IMR-90 (cell line): ENCODE measurements at places on chromosomes 12 and 14. TPM values are rescaled to one million over a fixed set of nuclear protein-coding genes. Genes with fewer than 3 reads are reported as not detected.

DNA sequence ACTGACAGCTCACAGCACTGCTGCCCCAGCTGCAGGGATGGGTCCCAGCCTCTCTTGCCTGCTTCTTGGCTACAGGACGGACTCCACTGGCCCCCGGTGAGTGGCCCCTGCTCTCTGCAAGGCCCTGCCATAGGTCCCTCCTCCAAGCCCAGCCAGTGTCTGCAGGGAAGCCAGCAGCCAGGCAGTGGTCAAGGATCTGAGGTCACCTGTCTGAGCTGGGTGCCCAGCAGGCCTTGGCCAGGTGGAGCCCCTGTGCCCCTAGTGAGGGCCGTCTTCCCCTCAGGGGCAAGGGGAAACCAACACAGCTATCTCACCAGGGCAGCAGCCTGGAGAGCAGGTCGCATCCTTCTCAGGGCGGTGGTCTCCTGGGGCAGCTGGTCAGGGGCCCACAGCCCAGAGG is 13.2 kb downstream of the XRCC3 start:
- no peaks in the 10 kb centered on the region for H3K27me3 ChIP-seq
- no peak for DNase-seq
- H3K4me3 ChIP-seq, result no peak overlapping the region
- no peak overlapping the region for H3K27ac ChIP-seq
- peaks cover 71% of the 10 kb centered on the region for H3K36me3 ChIP-seq
- H3K4me1 ChIP-seq, result peaks cover 2% of the 10 kb centered on the region; the same call in 1 of the 2 replicates

GRCh38 chr14:90499121-90499520 is 102.3 kb downstream of the CALM1 start:
- no peak overlapping the region for H3K4me3 ChIP-seq
- no peak for DNase-seq
- H3K27me3 ChIP-seq, result peaks cover 7% of the 10 kb centered on the region
- H3K27ac ChIP-seq, result no peak overlapping the region
- H3K4me1 ChIP-seq, result no peaks in the 10 kb centered on the region

DNA sequence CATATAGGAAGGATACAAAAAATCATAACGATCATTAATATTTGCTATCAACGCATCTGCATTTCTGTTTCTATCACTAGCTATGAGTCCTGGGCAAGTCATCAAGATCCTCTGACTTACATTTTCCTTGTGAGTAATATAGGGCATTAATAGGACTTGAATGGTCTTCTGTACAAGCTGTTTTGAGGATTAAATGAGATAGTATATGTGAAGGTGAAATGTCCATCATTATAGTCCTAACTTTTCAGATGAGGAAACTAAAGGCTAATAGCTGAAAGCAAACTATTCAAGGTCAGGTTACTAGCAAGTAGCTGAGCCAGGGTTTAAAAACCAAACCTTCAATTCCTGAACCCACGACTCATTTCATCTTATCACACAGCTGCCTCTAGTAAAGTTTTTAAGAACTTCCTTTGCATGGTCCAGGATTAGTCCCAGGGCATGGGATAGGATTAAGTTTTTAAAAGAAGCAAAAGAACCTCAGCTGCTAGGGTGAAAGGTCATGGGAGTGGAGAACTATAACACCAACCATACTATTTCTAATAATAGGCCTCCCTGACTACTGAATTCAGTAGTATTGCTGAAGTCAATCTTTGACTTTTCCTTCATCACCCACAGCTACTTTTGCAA is 101.4 kb upstream of the ADAMTS20 start:
- H3K4me1 ChIP-seq, result no peaks in the 10 kb centered on the region
- no peak overlapping the region for H3K27ac ChIP-seq
- DNase-seq, result no peak
- no peak overlapping the region for H3K4me3 ChIP-seq

- DNase-seq, result peak; percentile 27
- no peak overlapping the region for H3K27ac ChIP-seq
- H3K36me3 ChIP-seq, result peaks cover 42% of the 10 kb centered on the region
Observed at GRCh38 chr12:122481861-122482260, 18.9 kb downstream of the ZCCHC8 start.

KLRK1 gene
- not detected in 2 replicates for polyA plus RNA-seq

ABCC9 gene
- polyA plus RNA-seq, result 1.2 and 1.4 TPM in 2 replicates
